ENCODE measurements at places on chromosomes 2 and 18. TPM values are rescaled to one million over a fixed set of nuclear protein-coding genes. Genes with fewer than 3 reads are reported as not detected.

DNA sequence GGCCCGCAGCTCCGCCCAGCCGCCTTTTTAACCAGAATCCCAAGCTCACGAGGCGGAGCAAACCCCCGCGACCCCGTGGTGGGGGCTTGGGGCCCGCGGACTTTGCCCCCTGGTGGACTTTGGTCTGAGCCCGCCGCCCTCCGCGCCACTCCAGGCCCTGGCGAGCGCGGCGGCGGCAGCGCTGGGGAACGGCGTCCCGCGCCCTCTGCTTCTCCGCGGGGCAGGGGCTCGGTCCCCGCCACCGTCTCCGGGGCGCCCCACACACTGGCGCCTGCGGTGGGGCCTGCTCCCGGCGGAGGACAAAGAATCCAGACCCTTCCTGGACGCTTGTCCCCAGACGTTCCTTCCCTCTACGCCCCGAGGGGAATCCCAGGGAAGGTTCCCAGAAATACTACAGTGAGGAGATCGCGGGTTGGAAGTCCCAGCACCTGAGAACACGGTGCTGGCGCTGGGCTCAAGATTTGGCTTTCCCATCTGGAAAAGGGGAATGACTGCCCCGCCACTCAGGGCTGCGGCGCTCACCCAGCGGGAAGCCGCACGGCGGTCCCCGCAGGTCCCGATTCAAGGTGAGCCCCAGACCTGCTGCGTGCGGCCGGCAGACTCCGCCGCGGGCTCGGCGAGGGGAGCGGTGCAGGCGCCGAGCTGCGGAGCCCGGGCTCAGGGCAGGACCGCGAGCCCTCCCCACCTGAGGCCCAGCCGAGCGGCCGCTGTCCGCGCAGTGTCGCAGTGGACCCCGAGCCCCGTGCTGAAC is at the start of gene HAAO:
HAAO (minus strand) TSS at position 1 of the 751 bp plus-strand sequence. CDS start 47 bp downstream, outside the sequence.
- peak; percentile 52 for ATAC-seq

DNA sequence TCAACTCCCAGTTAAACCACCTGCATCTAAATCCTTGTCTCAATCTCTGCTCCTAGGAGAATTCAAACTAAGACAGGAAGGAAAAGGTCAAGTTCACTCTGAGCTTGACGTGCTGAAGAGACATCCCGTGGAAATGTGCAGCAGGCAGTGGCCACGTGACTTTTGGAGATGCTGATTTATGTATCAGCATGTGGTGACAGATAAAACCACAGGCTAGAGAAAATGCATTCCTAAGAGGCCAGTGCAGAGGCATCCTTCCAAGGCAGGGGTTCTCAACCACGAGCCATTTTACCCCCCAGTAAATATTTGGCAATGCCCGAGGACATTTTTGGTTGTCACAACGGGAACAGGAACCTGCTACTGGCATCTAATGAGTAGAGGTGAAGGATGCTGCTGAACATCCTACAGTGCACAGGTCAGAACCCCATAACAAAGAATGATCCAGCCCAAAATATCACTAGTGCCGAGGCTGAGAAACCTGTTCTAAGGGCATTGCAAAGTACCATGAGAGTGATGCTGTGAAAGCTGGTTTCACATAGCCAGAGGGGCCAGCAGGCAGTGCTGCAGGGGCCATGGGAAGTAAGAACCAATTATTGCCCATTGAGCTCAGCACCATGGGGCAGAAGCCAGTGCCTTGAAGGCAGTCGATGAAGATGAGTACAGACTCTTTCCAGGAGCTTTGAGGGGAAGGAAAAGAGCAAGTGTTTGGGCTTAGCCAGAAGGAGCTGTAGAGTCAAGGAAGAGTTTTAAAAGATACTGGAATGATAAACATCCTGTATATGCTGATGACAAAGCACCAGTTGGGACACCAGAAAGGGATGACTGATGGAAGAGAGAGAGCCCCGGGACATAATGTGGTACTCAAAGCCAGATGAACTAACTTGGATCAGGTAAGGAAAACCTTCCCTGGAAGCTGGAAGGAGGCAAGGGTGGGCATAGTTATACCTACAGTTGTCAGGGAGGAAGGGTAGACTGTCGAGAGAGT is 174.6 kb downstream of the HAUS1 start:
- ATAC-seq, result no peak

The HRH4 gene
- 0.28 TPM for total RNA-seq

The ARHGAP28 gene
- total RNA-seq, result 2.4 TPM

GRCh38 chr2:159002462-159003111 is 34.1 kb downstream of the TANC1 start:
- ATAC-seq, result no peak

- no peak for ATAC-seq
Measured at GRCh38 chr2:51791496-51791895, 759.6 kb upstream of the NRXN1 start.

DNA sequence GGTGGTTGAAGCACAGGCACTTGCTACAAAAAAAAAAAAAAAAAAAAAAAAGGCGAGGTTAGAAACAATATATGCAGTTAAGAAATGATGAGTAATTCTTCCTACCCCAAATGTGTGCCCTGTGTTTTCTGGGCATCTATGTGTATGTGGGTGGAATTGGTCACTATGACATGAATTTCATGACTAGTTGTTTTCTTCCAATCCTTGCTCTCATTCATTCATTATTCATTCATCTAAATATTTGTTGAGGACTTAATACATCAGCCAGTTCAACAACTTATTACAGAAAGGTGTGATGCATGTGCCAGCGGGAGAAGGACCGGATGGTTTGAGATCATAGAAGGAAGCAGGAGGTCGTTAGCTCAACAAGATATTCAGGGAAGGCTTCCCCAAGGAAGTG is 8.3 kb upstream of the EGR4 start:
- ATAC-seq, result peak; percentile 75

- ATAC-seq, result peak; percentile 73
Measured at GRCh38 chr18:70384181-70384790, 95.4 kb downstream of the SOCS6 start.

The NEB gene
- total RNA-seq, result 1.7 TPM

The PROKR1 gene
- not detected for total RNA-seq

The NT5C1B gene
- total RNA-seq, result not detected

DNA sequence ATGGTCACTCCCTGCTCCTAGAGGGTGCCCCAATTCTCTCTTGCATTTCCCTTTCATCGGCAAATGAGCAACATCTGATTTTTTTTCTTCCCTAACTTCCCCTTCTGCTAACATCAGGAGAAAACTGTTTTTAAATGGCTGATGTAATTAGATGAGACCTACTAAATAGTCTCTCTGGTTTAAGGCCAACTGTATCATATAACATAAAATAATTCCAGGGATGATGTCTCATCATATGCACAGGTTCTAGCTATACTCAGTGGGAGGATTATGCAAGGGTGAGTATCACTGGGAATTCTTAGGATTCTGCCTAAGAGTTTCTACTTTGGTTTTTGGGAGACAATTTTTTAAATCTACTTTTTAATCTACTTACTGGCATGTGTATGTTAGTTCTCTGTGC is 193.4 kb downstream of the PARD3B start:
- ATAC-seq, result no peak

The CTNNA2 gene
- not detected for total RNA-seq

DNA sequence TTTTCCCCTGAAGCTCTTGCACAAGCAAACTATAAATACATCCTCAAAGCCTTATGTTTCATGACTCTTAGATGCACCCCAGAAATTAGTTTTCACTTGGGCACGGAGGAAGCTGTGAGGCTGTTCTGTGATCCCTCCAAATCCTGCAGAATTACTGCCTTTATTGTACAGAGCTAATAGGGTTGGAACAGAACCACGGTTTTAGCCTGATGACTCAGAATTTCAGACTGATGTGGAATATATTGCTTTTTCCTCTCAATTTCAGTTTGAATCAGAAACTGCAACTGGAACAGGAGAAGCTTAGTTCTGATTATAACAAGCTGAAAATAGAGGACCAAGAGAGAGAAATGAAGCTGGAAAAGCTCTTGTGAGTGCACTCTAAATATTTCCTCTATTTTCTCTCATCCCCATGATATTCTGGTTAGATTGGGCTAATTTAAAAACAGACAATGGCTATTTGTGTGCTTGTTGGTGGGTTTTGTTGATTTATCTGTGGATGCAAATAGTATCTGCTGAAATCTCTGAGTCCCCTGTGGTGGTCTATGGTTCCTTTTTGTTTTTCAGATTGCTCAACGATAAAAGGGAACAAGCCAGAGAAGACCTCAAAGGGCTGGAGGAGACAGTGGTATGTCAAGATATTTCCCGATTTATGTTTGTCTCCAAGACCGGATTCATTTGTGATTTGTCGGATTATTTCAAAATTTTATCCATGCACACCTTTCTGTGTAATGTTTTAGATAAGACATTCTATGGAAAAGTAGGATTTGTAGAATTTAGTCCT is 38.2 kb upstream of the LYPD6B start:
- ATAC-seq, result peak; percentile 23

DNA sequence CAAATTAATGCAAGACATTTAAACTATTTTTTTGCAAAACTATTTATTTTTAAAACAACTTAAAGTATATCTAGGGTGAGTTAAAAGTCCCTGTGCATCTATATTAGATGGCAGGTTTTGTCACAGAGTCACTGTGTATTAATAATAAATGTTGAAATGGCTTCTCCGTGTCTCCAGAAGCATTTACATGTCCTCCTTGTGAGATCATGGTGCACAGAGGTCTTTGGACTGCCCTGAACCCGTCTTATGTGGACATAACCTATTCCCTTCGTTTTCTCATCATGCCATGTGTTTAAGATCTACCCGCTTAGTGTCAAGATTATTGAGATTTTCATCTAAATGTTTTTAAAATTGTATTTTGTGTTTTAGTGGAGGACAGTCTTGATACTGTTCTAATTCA is 39.3 kb downstream of the SOCS6 start:
- ATAC-seq, result no peak

GRCh38 chr2:134600208-134600607 is 118.6 kb downstream of the TMEM163 start:
- ATAC-seq, result no peak

The PLEK gene
- 1.00 TPM for total RNA-seq

- no peak for ATAC-seq
Measured at GRCh38 chr2:205959521-205959920, 126.5 kb downstream of the INO80D start.

DNA sequence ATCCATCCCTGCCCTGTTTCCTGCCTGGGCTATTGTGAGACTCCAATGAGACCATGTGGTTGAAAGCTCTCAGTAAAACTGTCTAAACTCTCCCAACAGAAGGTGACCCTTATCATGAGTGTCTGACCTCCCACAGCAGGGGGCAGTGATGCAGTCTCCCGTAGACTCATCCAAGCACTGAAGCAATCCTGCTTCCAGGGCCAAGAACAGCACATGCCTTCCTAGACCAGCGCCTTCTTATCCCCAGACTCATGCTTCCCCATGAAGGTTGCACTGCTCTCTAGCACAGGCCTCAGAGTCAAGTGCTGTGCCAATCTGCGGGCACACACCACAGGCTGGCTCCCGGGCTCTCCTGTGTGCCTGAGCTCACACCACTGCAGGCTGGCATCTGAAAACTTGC is 112.3 kb downstream of the TNS1 start:
- peak; percentile 28 for ATAC-seq

DNA sequence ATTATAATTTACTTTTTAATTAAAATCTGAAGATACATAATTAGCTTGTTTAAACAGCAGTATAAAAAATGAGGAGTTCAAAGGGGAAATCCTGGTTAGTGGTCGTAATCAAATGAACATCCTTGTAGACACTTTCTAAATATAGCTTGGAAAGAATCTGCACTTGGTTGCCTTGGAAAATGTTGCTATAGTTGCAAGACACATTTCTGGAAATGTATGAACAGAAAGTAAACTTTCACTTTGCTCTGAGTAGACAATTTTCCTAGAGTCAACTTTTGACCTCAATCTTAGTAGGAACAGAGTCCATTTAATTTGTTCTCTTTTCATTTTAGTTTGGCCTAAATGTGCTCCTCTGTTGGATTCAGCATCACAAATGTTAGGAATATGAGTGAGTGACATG is 38.3 kb downstream of the GCA start:
- no peak for ATAC-seq

The SPP2 gene
- total RNA-seq, result not detected
